Mucosa of descending colon (tissue), 3 donors: ENCODE measurements at places on chromosomes 4 and X. TPM values are rescaled to one million over a fixed set of nuclear protein-coding genes. Genes with fewer than 3 reads are reported as not detected.

FAM9B gene
- not detected for total RNA-seq

UTP3 gene
- total RNA-seq: 20.5 TPM

PDGFC gene
- 3.9 TPM for total RNA-seq

ERVMER34-1 gene
- total RNA-seq: 0.70 TPM

CPEB2 gene
- 47.9 TPM for total RNA-seq

BST1 gene
- 14.6 TPM for total RNA-seq

EGF gene
- 1.6 TPM for total RNA-seq

GRCh38 chr4:164261831-164262230 is 492.1 kb upstream of the SMIM31 start:
- no peak for DNase-seq

GRCh38 chrX:136057567-136057966 is 72.3 kb downstream of the SLC9A6 start:
- DNase-seq: no peak

GRCh38 chr4:152436384-152436783 is 99.5 kb downstream of the FBXW7 start:
- no peak for DNase-seq

GRCh38 chrX:48972220-48973164 is 848 bp upstream of the KCND1 start:
- DNase-seq: peak; percentile 35

DNA sequence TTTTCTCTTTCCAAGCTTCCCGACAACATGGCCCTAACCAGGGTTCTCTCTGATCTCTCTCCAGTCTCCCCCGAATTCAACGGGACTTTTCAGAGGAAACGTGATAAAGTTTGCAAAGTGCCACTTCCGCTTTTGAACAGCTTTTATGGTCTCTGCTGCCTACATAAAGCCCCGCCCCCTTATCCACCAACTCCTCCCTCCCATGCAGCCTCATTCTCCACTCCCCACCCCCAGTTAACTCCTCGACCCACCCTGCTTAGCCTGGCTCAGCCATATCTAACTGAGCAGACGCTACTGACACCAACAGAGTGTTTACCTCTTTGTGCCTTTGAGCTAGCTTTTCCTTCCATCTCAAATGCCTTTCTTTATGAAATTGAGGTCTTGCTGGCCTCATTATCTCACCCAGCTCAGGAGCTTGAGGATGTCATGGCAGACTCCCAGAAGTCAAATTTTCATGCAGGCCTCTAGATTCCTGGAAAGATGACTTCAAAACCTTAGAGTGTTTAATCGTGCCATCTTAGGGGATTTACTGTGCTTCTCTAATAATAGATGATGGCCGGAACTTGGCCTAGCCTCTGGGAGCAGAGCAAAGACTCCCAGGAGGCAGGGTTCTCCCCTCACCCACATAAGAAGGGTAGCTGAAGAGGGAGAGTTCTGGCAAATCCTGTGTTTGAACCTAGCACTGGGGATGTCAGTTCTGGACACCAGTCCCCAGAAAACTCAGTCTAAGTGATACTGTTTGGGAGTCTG is 606.0 kb downstream of the BCOR start:
- DNase-seq: no peak

DNA sequence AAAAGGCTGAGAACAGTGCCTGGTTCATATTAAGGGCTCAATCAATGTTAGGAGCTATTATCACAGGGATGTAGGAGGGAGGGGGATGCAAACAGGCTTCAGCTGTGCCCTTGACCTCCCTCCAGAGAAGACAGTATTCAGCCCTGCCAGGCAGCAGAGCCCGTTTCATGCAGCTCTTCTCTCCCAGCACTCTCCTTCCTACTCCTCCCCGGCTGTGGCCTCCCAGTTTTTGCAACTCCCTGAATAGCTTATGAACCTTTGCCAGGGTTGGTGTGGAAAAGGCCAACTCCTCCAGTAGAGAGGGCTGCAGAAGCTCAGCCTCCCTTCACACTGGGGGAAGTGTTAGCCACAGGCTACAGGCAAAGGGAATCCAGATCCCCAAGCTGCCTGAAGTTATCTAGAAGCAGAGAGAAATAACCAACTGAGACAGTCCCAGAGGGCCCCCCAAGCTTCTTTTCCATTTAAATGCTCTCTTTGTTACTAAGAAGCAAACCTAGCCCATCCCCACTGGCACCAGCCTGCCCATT is 31.7 kb upstream of the APLN start:
- DNase-seq: no peak

GRCh38 chrX:110284159-110284558 is 33.7 kb downstream of the AMMECR1 start:
- no peak for DNase-seq

DNA sequence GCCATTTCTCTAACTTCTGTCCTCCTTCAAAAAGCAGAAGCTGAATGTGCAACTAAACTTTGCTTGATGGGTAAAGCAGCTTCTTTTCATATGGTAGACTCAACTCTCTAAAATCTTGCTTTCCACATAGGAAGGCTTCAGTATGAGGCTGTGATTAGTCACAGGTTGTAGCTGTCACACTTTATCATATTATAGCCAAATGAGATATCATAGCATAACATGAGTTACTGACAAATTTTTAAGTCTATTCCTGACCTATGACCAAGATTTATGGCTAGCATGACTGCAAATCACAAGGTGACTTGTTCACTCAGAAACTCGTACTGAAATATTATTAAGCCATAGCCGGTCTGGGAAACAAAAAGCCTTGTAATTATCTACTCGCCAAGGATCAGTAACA is 998.6 kb downstream of the RPA4 start:
- no peak for DNase-seq

- DNase-seq: no peak
These were observed 16.7 kb upstream of the SOD3 start for GRCh38 chr4:24778464-24779225.

DNA sequence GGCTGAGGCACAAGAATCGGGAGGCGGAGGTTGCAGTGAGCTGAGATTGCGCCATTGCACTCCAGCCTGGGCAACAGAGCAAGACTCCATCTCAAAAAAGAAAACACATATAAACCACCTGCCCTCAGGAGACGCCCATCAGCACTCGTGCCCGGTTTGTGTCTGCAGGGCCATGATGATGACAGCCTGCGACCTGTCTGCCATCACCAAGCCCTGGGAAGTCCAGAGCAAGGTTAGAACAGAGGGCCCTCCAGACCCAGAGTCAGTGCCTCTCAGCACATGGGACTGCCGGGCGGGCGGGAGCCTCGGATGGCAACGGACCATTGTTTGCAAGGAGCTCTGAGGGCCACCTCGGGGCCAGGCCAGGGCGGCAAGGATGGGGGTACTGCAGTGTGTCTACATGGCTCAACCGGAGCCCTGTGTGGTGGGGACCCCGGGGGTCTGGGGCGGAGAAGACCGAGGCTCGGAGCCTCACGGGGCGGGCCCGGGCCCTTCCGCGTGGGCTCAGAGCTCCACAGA is 9.3 kb downstream of the ATP5ME start:
- peak; percentile 51 for DNase-seq

DNA sequence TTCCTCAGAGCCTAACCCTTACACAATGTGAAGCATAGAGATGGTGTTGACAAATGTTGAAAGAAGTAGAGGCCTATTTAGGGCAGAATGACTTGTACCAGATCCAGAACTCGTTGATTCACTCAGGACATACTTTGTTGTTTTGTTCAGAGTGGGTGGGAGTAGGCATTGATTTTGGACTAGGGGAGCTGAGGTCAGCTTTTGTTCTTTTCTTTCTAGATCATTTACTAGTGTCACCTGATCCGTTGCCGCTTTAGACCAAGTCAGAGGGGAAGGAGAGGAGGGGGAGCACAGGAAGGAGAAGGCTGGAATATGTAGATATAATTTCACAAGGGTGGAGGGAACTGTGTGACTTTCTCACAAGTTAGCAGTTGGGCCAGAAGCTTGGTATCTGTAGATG is 282.4 kb upstream of the GPC4 start:
- DNase-seq: no peak

- no peak for DNase-seq
These were observed 667.1 kb upstream of the BOD1L1 start for GRCh38 chr4:14294611-14295010.
